ENCODE measurements at places on chromosomes 3 and 15. TPM values are rescaled to one million over a fixed set of nuclear protein-coding genes. Genes with fewer than 3 reads are reported as not detected.

The ADAMTSL3 gene
- 0.53 TPM for total RNA-seq

The SPATA12 gene
- 0.47 TPM for total RNA-seq

The XCR1 gene
- not detected for total RNA-seq

The CFAP92 gene
- not detected for total RNA-seq
